ENCODE measurements at places on chromosomes 1 and 21.

DNA sequence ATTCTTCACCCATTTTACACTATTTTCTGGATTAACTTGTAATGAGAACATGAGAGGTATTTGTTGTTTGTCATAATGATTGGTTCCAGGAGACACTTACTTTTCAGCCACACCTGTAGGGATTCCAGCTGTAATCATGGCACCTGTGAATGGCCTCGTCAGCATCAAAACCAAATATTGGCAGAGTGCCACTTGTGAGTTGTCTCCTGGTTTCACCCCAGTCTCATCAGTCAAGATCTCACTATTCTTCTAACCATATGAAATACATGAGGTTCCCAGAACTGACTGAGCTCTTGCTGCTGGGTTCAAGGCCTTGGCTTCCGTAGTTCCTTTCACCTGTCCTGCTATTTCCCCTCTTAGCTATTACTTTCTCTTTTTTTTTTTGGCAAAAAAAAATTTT, 246.6 kb upstream of the ADGRL2 start:
- no peak for DNase-seq

DNA sequence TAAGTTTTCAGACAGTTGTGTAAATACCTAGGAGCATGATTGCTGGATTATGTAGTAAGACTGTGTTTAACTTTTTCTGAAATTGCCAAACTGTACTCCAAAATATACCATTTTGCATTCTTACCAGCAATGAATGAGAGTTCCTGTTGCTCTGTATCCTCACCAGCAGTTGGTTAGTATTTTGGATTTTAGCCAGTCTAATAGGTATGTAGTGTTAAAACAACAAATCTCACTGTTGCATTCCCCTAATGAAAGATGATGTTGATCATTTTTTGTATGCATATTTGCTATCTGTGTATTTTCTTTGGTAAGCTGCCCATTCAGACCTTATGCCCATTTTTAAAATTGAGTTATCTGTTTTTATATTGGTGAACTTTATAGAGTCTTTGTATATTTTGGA, 89.9 kb downstream of the RASAL2 start:
- DNase-seq: no peak

DNA sequence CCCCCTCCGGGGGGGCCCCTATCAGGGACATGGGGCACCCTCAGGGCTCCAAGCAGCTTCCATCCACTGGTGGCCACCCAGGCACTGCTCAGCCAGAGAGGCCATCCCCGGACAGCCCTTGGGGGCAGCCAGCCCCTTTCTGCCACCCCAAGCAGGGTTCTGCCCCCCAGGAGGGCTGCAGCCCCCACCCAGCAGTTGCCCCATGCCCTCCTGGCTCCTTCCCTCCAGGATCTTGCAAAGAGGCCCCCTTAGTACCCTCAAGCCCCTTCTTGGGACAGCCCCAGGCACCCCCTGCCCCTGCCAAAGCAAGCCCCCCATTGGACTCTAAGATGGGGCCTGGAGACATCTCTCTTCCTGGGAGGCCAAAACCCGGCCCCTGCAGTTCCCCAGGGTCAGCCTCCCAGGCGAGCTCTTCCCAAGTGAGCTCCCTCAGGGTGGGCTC, 34.9 kb downstream of the TRIM11 start:
- DNase-seq: no peak

DNA sequence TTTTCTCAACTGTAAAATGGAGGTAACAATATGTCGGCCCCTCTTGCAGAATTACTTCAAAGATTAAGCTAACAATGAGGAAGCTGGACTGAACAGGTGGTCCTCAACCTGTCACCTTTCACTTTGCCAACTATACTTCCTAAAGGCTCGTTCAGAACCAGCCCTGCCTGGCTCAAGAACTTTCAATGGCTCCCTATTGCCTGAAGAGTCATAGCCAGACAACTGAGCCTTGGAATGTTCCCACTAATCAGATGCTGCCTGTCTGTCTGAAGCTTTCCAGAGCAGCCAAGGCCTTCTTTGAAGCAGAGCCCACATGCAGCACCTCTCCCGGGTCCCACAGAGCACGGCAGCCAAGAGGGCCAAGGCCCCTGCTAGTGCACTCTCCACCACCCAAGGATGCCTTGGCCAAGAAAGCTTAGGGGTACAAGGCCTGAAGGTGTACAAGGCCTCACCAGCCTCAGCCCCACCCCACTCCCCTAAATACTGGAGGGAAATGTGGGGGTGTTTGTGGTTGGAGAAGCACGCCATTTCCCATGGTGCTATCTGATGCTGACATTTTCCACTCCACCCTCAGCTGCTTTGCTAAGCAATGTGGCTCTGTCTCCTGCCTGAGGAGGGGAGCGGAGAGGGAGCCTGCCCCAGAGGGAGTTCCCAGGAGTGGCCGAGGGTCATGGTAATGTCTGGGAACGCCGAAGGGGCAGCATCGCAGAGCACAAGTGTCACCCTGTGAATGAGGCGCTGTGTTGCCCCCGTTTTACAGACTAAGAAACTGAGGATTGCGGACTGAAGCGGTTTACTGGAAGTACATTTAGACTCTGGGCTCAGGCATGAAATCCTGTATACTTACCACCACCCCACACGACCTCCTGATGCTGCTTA, 8.2 kb upstream of the LAPTM5 start:
- DNase-seq: no peak

GRCh38 chr1:160731990-160732389, 7.1 kb upstream of the SLAMF7 start:
- DNase-seq: no peak

DNA sequence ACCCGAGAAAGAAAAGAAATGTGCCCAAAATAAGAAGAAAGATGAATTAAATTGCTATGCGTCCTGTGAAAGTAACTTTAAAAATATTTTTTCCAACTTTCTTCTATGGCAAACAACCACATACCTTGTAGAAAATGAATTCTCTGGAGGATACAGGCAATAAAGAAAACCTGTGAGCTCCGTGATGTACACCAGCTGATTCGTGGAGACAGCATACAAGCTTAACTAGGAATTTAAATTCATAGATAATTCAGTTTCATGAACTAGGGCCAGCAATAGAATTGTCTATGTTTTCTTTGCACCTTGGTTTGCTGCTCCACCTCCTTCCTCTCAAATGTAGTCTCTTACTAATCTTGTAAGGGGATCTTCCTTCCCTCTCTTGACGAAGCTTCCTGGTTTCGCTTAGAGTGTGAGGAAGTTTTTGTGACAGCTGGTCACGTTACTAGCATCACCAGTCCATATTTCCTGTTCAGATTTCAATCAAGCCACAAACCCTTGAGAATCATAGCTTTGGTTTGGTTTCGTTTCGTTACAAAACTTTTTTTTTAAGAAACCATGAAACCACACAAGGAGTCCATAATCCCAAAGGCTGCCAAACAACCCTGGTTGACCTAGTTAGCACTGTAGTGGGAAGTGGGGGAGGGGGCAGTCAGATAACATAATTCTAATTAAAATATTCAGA, 35.8 kb downstream of the GREM2 start:
- no peak for DNase-seq

- no peak for DNase-seq
Measured at GRCh38 chr1:21936366-21937031, 611 bp downstream of the HSPG2 start.

DNA sequence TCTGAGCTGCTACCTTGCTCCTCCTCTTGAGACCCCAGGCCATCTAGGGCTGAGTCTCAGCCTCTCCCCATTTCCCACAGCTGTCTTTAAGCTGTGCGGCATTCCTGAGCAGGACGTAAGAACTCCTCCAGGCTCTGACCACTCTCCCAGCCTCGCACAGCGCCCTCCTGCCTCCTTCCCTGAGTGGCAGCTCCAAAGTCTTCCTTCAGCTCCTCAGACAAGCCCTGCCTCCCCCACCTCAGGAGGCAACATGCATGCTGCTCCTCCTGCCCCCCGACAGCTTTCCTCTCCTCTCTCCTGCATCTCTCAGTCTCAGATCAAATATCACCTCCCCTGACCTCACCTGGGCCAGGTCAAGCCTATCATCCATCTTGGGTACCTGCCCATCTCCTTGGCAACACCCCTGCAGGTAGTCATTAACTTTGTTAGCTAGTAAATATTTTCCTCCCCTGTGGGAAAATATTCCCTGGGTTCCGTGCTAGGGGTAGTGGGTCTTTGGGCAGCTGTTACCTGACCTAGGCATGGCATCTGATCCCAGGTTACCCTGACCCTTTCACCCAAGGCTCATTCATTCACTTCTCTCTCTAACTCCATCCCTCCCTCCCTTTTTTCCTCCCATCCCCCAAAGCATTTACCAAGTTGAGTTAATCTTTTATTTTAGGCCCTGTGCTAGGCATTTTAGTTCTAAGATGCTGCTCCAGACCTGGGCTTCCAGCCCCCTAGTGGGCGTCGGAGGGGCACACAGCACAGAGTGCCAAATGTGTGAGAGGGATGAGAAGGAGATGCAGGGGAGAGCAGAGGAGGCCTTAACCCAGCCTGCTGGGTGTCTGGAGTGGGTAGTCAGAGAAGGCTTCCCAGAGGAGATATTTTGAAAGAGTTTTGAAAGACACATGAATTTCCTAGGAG, 419.9 kb downstream of the PTPRU start:
- DNase-seq: no peak

GRCh38 chr21:8991088-8991907, 1530.1 kb upstream of the TPTE start:
- no peak for DNase-seq

DNA sequence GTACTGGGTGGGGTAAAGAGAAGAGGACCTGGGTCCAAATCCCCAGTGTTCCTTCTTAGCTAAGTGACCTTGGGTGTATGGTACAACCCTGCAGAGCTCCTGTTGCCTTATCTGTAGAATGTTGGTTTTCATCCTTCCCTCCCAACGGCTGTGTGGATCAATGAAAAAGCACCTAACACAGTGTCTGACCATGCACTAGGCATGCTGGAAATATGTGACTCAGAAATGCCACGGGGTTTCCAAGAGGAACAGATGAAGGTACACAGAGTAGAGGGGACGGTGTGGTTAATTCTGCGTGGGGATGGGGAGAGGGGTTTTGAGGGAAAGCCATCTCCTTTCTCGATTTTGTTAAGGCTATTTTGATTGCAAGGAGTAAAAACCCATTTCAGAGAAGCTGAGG, 8.6 kb downstream of the NIPAL3 start:
- DNase-seq: no peak

DNA sequence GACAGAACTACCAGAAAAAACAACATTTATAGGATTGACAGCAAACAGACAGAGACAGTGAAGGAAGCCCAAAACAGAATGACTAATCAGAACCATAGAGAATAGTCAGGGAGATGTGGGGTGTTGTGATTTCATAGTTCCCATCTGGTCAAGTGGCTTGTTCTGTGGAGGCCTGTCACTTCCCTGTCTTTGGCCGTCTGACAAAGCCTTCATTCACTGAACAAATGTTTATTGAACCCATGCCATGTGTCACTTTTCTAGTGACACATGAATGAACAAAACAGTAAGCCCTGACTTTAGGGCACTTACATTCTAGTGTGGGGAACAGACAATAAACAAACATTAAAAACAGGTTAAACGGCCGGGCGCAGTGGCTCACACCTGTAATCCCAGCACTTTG, 3.2 kb upstream of the SRRM1 start:
- no peak for DNase-seq

GRCh38 chr1:214329470-214330220, 48.7 kb downstream of the SMYD2 start:
- DNase-seq: no peak

- no peak for DNase-seq
Measured at GRCh38 chr1:77037038-77037437, 169.8 kb downstream of the ST6GALNAC5 start.

DNA sequence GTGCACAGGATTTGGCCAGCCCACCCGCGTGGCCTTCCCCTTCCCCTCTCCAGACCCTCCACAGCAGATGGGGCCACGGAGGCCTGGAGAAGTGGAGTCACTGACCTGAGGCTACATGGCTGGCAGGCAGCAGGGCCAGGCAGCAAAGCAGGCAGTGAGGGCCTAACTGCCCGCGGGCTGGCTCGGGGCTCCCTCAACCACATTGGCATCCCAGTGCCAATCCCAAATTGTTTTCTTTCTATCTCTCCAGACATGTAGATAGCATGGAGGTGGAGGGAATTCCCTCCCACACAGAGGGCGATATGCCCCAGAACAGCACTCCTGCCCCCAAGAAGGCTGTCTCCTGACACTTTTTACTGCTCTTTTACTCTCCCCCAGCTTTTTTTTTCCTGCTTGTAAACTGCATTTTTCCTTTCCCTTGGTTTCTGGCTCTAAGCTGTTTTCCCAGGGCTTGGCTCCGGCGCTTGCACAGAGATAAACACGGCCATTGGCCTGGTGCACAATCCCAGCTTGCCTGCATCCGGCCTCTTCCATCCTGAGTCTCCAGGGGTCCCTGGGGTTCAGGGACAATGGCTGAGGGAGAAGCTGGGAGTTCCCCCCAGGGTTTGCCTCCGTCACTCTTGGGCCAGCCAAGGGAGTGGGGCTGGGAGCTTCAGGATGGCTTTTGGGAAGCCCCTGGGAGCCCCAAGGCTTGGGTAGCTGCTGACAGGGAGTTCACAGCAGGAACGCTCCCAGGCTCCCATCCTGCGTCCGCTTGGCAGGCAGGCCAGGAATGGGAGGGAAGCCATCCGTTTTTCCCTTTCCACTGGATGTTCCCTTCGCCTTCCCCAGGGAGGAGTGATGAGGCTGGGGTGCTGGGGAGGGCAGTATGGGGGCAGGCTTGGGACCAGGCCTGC, 7.0 kb downstream of the EPHX1 start:
- DNase-seq: no peak

- DNase-seq: no peak
Measured at GRCh38 chr1:36384542-36385409, 948 bp downstream of the STK40 start.

GRCh38 chr1:98454666-98455065, 206.9 kb upstream of the SNX7 start:
- DNase-seq: no peak

DNA sequence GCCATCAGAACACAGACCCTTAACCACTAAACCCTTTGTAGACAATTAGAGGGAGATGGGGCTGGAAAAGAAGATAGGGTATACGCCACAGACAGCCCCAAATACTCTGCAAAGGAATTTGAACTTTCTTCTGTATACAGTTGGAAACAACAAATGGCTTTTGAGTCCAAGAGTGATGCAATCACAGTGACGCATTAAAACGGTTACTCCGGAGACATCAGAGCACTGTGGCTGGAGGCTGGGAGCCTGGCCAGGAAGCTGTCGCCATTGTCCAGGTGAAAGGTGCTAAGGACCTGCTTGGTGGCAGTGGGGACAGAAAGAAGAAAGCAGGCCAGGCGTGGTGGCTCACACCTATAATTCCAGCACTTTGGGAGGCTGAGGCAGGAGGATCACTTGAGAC, 4.2 kb downstream of the FLAD1 start:
- DNase-seq: no peak

GRCh38 chr1:192732787-192733186, 76.1 kb upstream of the RGS2 start:
- DNase-seq: no peak

- no peak for DNase-seq
Measured at GRCh38 chr1:84403347-84403746, 5.1 kb downstream of the DNASE2B start.

GRCh38 chr21:32088471-32088870, 190.4 kb downstream of the MIS18A start:
- DNase-seq: no peak

- no peak for DNase-seq
Measured at GRCh38 chr1:231583376-231583775, 43.2 kb upstream of the DISC1 start.

- no peak for DNase-seq
Measured at GRCh38 chr1:219088778-219089557, 84.7 kb upstream of the LYPLAL1 start.

Data from cortex of kidney (tissue), 1 donor.